ENCODE measurements at places on chromosomes 1 and 21.

DNA sequence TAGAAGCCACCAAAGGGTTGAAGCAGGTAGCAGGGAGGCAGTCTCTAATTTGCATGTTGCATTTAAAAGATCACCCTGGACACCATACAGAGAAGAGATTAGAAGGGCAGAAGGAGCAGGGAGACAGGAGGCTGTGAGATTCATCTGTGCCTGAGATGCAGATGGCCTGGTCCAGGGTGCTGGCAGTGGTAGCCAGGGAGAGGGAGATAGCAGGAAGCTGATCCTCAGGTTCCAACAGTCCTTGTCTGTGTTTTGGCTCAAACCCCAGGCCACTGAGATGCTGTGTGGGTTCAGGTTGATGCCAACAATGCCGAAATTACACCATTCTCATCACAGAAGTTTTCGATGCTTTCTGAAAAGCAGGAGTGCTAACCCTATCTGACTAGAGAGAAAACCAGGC, 113.7 kb downstream of the KAZN start:
- no peak for DNase-seq

DNA sequence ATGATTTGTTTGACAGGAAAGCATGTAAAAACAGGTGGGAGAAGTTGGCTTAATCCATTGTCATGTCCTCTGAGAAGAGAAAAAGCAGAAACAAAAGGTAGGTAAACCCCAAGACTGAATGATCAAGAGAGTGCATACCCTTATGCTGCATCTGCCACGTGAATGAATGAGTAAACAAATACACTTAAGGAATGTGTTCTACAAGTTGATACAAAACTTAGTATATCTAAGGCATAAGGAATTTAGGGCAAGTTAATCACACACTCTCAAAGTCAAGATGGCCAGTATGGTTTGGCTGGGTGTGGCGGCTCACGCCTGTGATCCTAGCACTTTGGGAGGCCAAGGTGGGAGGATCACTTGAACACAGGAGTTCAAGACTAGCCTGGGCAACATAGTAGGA, 34.2 kb downstream of the HMCN1 start:
- no peak for DNase-seq

- DNase-seq: no peak
Observed at GRCh38 chr1:36276688-36277087, 29.5 kb upstream of the SH3D21 start.

GRCh38 chr1:85818371-85818770, 110.1 kb upstream of the ZNHIT6 start:
- no peak for DNase-seq

DNA sequence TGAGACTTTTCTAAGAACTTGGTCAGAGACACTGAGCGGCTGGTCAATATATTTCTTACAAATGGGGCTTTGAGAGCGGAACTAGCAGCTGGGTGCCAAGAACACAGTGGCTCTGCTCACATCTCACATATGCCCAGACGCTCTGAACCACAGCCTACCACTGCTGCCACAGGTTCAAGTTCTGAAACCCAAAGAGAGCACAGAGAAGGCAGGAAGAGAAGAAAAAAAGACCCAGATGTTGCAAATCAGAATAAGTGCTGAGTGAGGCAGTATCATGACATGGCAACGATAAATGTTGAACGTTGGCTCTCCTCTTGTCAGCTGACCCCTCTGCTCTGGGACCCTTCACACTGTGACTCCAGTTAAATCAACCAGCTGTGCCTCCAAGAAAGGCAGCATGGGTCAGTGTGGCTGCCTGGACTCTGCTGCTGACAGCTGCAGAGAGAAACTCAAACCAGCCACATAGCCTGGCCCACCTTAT, 26.4 kb downstream of the HIVEP3 start:
- peak; percentile 56 for DNase-seq
